ENCODE measurements at places on chromosomes 1 and 21. TPM values are rescaled to one million over a fixed set of nuclear protein-coding genes. Genes with fewer than 3 reads are reported as not detected.

- no peak for DNase-seq
Observed at GRCh38 chr1:6625584-6626149, 999 bp downstream of the THAP3 start.

DNA sequence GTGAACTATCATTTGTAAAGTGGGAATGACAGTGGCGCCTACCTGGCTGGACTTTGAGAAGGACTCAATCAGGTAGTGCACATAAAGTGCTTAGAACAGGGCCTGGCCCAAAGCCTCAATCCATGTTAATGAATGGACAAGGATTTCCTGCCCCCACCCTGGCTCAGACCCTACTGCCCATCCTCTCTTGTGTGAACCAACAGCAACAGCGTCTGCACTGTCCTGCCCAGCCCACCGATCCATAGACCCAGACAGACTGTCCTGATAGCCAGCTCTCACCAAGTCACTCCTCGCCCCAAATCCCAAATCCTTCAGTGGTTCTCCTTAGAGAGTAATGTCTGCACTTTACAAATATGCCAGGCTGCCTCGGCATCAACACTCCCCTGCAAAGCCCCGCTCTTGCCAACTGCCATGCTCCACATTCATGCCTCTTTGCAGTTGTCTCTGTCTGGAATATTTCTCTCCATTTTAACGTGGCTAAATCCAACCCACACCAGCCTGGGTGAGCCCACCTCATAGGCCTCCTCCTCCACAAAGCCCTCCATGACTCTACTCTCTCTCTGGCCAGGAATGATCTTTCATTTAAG lies 157.6 kb upstream of the EDN2 start:
- no peak for DNase-seq

DNA sequence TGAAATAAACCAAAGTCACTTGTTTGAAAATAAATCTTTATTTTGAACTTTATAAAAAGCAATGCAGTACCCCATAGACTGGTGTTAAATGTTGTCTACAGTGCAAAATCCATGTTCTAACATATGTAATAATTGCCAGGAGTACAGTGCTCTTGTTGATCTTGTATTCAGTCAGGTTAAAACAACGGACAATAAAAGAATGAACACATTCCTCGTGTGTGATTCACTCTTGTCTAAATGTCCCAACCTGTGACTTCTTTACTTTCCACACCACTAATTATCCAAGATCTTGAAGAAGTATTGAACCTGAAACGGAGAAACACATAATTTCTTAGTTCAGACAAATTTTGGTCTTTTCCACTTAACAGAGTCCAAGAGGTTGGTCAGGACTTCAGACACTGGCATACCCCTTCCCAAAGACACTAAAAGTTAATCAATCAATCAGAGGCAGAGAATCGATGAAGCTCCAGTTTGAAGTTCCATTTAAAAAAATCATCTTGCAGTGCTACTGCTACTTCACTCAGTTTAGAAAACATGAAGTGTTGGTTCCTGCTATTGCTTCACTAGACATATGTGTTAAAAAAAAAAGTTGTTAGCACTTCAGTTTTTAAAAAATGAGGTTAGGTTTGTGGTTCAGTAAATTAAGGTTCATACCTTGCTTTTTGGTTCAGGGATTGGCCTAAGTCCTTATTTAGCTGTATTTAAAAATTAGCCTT lies 26.2 kb downstream of the ATP1B1 start:
- DNase-seq = no peak

The C1QC gene
- total RNA-seq = 76.0 TPM

DNA sequence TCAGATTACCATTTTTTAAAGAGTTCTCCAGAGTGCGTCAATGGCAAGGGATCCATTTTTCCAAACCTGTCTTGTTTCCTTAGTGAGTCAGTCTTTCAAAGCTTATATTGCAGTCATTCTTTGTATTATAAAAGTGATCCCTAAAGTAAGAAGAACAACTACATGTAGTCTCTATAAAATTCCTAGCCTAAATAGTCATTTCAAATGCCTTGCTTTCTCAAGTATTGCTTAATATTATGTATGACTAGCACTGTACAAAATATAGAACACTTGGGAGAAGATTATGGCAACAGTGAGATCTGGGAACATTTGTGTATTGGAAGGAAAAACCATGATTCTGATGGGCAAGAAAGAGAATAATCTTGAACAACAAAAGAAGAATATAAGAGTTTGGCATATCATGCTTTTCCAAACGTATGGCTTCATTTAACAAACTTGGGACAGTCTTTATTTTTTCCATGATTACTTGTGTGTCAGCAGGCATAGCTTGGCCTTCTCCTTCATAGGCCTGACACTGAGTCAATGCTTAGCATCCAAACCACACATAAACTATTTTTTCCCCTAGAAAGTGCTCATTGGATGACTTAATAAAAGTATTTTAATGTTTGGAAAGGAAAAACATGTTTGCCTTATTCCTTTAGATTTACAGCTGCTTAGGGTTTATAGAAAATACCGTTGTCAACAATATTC lies 547.4 kb downstream of the LTN1 start:
- no peak for DNase-seq

- no peak for DNase-seq
Observed at GRCh38 chr1:11641776-11642305, 12.4 kb downstream of the FBXO2 start.

The CFAP107 gene
- total RNA-seq = not detected

The DISP3 gene
- not detected for total RNA-seq

The KCNA2 gene
- total RNA-seq = 0.03 TPM

The ACTL8 gene
- total RNA-seq = not detected

The S1PR1 gene
- 12.1 TPM for total RNA-seq

DNA sequence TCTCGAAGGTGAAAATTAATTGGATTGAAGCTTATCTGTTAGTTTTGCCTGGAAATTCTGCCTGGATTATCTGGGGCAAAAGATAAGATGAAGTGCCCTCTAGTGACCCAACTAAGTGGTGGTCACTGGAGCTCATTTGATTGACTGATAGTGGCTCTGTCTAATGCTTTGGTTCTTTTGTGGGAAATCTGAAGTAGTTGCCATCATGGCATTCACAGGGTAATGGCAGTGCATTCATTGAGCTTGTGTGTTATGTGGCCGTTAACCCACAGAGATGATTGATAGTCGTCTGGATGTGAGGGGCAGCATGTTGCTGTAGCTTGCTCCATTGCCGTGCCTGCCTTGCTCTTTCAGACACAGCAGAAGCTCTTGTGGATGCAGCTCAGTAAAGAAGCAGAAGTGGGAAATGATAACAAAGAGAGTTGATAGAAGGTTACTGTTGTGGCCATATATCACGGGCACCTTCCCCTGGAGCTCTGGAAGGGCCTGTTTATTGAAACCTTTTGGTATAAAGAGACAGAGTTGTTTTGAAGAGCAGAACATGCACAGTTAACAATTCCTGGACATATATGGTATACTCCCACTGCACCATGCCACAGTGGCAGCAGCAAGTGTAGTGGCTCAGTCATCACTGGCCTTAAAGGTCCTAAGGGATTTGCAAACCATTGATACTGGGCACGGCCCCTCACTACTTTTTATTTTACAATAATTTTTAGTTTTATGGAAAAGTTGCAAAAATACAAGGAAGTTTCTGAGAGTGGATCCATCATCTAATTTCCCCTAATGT lies 42.0 kb downstream of the CXADR start:
- no peak for DNase-seq
